ENCODE measurements at places on chromosomes 5 and 9.

GRCh38 chr9:126376311-126377175 lies 49.9 kb downstream of the MVB12B start:
- no peak for DNase-seq

- peak; percentile 2 for DNase-seq
Observed at GRCh38 chr5:68456756-68457217, 241.2 kb downstream of the PIK3R1 start.

- no peak for DNase-seq
Observed at GRCh38 chr5:159263569-159263905, 447 bp downstream of the UBLCP1 start.

- no peak for DNase-seq
Observed at GRCh38 chr5:160324886-160325285, 12.5 kb upstream of the CCNJL start.

GRCh38 chr9:130172161-130172857 lies at the start of gene NCS1:
Gene NCS1, plus strand, starts transcription at chr9:130172404. Its CDS starts 260 bp downstream, at chr9:130172664.
- DNase-seq = no peak

DNA sequence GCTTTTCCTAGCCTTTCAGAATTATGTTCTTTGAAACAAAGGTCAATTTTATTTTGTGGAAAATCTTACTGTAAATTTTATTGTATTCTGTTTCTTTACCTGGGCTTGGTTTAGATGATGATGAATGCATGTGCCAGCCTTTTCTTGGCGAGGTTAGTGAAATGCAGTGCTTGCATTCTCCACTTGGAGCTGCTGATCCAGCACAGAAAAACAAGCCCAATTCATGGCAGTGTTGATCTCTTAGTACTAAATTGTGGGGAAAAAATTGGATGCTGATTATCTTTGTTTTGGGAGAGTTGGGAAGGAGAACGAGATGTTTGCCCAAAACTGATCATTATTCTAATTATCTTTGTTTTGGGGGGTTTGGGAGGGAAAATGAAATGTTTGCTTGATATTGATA lies 3.7 kb downstream of the HABP4 start:
- peak; percentile 23 for DNase-seq

- no peak for DNase-seq
Observed at GRCh38 chr9:116308076-116308475, 154.5 kb downstream of the PAPPA start.

DNA sequence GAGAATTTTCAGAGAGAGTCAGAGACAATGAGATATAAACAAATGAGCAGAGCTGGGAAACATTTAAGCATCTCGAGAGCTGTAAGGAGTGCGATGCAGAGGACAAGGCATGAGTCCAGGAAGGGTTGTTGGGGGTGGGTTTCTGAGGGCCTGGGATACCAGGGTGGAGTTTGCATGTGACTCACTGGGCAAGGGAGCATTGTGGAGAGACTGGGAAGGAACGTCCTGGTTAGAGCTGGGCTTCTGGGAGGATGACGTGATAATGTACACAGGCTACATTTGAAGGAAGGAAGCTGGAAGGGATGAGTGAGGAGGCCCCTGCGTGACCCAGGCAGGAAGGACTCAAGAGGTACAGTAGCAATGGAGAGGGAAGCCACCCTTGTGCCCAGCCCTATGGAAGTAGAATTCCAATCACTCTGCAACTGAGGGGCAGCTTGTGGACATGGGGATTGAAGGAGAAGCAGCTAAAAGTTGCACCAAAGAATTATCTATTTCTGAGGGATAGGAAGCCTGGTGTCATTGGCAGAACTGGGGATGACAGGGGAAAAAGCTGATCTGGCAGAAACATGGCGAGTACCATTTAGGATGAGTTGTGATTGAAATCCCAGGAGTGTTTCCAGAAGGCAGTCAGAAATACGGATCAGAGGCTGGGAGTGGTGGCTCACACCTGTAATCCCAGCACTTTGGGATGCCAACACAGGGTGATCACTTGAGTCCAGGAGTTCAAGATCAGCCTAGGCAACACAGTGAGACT lies 59.3 kb upstream of the AFAP1L1 start:
- DNase-seq = no peak

DNA sequence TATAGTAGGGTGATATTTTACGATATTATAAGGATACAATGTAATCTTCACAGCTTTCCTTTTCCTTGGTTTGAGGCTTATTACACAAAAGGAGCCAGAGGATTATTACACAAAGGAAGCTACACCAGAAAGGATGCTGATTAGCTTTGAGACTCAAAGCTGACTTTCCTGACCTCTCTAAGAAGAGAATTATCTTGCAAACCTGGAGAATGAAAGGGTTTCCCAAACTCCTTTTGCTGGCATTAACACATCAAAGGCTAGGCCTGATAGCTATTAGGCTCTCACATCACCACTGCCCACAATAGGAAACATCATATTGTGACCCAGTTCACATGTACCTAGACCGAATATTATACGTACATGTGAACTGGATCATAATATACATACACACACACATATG lies 34.2 kb upstream of the CHD1 start:
- no peak for DNase-seq

DNA sequence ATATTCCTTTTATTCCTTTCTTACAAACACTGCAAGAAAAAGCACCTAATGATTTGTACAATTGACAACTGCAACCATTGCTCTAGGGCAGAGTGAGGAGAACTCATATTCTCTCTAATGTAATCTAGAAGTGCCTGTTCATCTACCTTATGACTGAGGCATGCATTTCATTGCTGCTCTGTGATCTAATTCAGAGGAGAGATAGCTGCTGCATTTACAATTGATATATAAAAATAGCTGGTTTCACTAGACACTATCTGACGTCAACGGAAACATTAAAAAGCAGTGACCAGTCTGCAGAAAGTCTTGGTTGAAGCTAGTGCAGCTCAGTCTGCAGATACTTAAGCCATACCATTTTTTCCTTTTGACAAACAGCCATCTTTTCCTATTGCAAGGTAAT lies 72.8 kb upstream of the C6 start:
- no peak for DNase-seq

DNA sequence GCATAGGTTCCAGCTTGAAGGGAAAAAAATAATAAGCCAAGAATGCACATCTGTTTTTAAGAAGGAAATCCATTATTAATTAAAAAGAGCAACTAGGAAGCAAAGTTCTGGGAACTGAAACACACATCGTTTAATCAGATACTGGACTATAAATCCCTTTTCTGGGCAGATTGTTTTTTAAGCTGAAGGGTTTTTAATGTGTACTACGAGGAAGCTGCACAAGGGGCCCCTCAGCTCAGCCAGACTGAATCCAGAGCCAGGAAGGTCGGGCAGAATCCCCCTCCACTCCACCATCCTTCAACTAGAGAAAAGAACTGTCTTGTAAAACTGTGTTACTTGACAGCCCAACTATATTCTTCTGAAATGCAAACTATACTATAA lies 49.2 kb downstream of the ROR2 start:
- DNase-seq = no peak

GRCh38 chr5:168669156-168669555 lies 90.0 kb upstream of the PANK3 start:
- DNase-seq = no peak

GRCh38 chr5:174608631-174609097 lies 115.7 kb upstream of the MSX2 start:
- no peak for DNase-seq

DNA sequence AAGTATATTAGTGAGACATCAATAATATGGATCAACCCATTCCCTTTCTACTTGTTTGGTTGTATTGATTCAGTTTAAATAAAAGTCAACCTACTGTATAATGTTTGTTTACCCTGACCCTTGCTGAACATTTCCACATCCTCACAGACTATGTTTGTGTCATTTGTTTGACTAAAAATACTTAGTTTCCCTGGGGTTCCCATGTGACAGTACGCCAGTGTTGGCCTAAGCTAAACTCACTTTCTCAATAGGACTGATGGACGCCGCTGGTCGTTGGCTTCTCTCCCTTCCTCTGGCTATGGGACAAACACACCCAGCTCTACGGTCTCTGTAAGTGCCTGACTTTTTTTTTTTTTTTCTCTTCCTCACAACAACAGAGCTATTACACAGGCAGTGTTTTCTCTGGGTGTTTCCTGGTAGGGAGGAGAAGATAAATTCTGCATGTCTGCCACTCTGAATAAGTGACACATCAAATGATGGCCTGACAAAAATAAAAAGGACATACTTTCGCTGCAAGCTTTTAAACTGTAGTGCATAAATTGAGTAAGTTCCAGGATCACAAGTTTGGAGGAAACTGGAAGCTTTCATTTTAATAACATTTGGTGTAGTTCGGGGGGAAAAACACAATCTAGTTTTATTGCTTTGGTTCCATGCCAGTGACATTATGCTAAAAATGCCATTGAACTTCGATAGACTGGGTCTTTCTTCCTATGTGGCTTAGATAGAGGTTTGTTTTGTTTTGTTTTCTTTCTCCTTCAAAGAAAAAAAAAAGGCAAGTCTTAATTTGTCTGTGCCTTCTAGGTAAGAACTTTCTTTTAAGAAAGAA lies 101.0 kb downstream of the CD180 start:
- DNase-seq = no peak

- no peak for DNase-seq
Observed at GRCh38 chr5:42500003-42500599, 76.9 kb downstream of the GHR start.

DNA sequence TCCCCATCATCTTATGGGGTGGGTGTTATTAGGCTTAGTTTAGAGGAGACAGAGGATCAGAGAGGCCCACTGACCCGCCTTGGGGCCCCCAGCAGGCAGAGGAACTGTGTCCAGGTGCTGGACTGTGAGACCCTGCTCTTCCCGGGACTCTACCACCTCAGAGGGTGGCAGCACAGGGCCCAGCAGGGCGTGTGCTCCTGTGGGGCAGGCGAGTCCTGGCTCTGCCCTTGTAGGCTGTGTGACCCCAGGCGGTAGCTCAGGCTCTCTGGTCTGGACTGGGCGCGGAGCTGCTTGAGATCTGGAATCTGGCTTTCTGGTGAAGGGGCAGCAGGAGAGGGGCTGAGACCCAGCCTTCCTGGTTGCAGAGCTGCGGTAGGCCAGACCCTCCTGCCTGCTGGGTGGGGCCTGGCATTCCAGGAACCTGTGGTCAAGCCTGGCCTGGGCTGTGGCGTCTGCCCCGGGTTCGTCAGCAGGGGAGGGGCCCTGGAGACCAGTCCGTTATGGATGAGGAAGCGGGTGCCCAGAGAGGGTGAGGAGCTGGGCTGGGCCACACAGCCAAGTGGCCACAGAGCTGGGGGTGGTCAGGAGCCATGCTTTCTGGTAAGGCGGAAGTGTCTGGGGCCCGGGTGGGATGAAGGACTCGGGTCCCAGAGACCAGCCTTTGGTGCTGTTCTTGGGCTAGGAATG lies 46.5 kb downstream of the RXRA start:
- DNase-seq = no peak

DNA sequence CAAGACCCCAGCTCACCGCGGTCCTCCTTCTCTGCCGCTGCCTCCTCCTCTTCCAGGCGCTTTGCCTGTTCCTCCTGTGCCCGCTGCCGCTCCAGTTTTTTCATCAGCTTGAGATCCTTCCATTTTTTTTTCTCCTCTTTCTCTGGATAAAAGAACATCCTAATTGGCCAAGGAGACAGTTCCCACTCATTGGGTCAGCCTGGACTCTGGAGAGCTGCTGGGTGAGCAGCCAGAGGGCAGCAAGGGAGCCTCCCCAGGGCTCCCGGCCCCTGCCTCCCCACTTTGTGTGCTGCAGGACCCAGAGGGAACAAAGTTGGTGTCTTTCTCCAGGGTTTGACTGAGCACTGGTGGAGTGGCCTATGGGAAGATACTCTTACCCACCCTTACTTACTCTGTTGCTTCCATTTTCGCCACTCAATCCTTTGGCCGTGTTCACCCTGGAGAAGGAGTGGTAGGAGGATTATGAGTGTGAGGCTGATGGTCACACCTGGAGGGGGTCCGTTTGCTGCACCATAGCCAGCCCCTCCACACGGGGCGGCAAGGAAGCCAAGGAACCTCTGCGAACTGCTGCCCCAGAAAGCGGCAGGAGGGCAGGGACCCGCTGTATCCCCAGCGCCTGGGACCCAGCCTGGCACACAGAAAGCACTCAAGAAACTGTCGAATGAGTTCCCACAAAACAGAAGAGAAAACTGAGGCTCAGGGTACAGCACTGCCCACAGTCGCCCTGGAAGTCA lies 708 bp downstream of the SPOUT1 start:
- DNase-seq = no peak

- no peak for DNase-seq
Observed at GRCh38 chr5:62284946-62285891, 20.8 kb upstream of the KIF2A start.

DNA sequence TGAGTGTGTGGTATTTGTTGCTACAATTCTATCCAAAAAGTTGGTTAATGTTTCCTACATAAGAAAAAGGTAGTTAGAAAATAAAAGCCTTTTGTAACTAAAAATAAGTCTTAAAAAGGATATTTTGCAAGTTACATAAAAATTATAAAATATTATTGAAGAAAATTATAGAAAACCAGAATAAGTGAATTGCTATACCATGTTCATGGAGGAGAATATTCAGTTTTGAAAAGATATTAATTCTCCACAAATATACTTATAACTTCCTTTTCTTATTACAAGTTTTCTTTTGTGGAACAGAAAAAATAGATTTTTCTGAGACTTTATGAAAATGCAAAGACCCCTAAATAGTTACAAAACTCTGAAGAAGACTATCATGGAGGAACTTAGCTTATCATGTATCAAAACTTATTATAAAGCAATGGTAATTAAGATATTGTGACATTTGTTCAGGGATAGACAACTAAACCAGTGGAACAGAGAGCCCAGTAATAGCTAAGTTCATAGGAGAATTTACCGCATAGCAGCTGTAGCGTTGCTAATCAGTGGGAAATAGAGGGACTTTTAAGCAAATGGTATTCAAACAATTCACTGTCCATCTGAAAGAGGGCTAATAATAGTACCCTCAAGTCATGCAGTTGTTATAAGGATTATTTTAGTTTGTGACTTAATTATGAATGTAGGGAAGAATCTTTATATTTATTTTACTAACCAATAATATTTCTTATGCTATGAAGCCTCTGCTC lies 515.2 kb upstream of the ZNF608 start:
- DNase-seq = no peak

- DNase-seq = peak; percentile 96
Observed at GRCh38 chr5:24381861-24382489, 262.8 kb downstream of the CDH10 start.

GRCh38 chr9:69250681-69251080 lies 74.3 kb upstream of the ENTREP1 start:
- DNase-seq = no peak

DNA sequence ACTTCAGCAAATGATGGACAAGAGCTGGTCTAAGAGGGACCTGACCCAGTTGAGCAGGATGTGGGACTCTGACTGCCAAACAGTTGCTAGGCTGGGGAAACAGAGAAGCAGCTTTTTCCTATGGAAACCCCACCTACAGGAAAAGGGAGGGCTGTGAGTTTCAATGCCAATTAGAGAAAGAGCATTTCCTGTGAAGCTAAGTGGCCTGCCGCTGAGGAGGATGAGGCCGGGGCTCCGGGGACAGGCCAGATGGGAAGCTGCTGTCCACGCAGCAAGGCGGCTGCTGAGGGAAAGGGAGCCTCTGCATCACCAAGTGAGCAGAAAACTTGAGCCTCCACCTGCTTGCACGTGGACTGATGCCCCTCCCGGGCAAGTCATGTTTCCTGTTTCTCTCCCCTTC lies at the start of gene PCDH12:
Gene PCDH12, minus strand, starts transcription at position 90 of the 400 bp plus-strand sequence. CDS start 351 bp downstream, outside the sequence.
- no peak for DNase-seq
